ENCODE measurements at places on chromosomes 11 and 22.

DNA sequence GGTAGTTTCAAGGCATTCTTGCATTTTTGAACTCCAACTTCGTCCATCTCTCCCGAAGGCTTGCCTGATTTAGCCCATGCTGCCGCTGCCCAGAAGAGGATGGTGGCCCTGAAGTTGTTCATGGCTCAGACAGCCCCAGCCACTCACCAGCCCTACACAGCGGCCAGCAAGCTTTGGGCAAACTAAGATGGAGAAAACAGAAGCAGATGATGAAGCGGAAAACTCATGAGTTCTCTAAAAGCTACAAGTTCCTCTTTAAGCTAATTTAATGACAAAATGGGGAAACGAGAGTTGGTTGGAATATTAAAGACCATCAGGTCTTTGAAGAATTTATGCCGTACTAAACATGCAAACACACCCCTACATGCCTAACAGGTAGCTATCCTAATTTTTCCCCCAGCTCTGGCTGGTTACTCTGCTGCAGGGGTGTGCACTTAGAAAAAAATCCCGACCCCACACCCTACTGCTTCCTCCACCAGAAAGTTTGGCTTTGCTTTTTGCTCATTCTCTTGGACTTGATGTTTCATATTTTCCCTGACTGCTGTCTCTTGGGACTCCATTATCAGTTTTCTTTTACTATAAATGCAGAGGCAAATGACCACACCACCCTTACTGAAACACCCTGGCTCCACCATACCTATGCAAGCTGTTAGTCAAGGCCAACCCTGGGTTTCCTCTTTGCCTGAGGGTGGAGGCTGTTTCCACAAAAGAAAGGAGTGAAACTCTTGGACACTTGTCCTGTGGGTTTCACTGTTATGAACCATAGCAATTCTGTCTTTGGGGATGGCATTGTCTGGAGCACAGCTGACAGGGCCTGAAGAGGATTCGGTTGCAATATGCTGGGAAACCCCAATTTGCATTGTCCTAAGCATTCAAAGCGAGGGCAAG lies at the start of gene MPEG1:
Gene MPEG1, minus strand, starts transcription at position 184 of the 888 bp plus-strand sequence. Its CDS starts 62 bp downstream, at position 122.
- DNase-seq: no peak

DNA sequence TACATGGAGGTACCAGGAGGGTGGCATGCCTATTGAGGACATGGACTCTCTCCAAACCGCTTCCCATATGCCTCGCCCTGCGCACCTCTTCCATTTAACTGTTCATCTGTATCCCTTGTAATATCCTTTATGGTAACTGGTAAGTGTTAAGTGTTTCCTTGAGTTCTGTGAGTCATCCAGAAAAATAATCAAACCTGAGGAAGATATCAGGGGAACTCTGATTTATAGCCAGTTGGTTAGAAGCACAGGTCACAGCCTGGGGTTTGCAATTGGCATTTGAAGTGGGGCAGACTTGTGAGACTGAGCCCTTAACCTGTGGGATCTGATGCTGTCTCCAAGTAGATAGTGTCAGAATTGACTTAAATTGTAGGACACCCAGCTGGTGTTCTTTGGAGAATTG lies 27.6 kb upstream of the CAT start:
- DNase-seq: no peak

GRCh38 chr22:39997939-39998726 lies 3.4 kb downstream of the FAM83F start:
- no peak for DNase-seq

DNA sequence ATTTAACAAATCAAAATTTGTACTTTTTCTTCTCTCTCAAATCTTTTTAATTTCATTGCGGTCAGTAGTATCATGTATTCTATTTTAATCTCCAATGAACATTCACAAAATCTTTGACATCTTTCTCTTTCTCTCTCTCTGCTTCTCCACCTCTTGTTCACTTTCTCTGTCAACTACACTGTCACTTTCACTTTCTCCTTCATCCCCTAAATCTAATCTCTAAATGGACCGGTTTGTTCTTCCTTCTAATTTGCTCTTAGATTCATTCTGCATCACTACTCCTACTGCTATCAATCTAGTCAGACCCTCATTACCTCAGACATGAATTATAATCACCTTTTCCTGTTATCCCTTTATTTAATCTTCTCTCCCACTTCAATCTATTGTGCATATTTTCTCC lies 18.6 kb downstream of the CCDC73 start:
- no peak for DNase-seq
